Smooth muscle cell of the coronary artery (primary cell): ENCODE measurements at places on chromosomes 4 and X. TPM values are rescaled to one million over a fixed set of nuclear protein-coding genes. Genes with fewer than 3 reads are reported as not detected.

Gene MGARP
- 4.9 and 90.6 TPM in 2 replicates for total RNA-seq

Gene NAT8L
- under 0.01 and 0.12 TPM in 2 replicates for total RNA-seq

Gene FABP2
- not detected in 2 replicates for total RNA-seq

Gene SMIM31
- total RNA-seq, result not detected in 2 replicates

Gene KCND1
- total RNA-seq, result 0.45 and 0.59 TPM in 2 replicates

Gene SORCS2
- 0.15 and 0.23 TPM in 2 replicates for total RNA-seq

Gene DLG3
- 15.8 and 17.4 TPM in 2 replicates for total RNA-seq

Gene CHRDL1
- total RNA-seq, result 15.2 TPM in 1 of 2 replicates, not detected in the other

Gene PCSK1N
- 0.15 and 0.23 TPM in 2 replicates for total RNA-seq

Gene TEX13D
- not detected in 2 replicates for total RNA-seq

Gene BOD1L1
- total RNA-seq, result 22.0 and 22.7 TPM in 2 replicates

Gene GAGE12H
- not detected in 2 replicates for total RNA-seq

Gene CT47C1
- not detected in 2 replicates for total RNA-seq

Gene AKAP4
- not detected in 2 replicates for total RNA-seq

Gene PLAC1
- not detected in 2 replicates for total RNA-seq
